ENCODE measurements at places on chromosomes 5 and 9.

DNA sequence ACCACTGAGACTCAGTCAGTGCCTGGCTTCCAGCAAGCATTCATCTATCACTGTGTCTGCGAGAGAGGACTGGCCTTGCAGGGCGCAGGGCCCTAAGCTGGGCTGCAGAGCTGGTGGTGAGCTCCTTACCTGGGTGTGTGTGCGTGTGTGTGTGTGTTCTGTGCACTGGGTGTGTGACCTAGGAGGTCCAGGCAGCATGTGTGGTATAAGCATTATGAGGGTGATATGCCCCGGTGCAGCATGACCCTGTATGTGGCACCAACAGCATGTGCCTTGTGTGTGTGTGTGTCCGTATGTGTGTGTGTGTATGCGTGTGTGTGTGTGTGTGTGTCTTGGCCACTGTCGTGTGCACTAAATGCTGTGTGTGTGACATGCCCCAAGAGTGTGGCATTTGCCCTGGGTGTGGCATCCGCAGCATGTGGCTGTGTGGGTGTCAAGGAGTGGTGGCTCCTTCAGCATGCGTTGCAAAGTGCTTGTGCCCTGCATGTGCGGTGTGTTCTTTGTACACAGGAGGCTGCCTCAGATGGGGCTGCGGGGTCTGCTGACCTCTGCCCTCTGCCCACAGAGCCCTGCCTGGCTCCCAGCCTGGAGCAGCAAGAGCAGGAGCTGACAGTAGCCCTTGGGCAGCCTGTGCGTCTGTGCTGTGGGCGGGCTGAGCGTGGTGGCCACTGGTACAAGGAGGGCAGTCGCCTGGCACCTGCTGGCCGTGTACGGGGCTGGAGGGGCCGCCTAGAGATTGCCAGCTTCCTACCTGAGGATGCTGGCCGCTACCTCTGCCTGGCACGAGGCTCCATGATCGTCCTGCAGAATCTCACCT is 3.3 kb downstream of the FGFR4 start:
- no peak for DNase-seq

GRCh38 chr5:135832941-135833920 is 1.2 kb upstream of the SLC25A48 start:
- no peak for DNase-seq

- DNase-seq: no peak
These were observed 81.3 kb downstream of the PPARGC1B start for GRCh38 chr5:149811453-149811852.

GRCh38 chr9:24073007-24073592 is 247.1 kb upstream of the ELAVL2 start:
- no peak for DNase-seq

- DNase-seq: no peak
These were observed 30.8 kb downstream of the ARHGAP26 start for GRCh38 chr5:142800776-142801494.

DNA sequence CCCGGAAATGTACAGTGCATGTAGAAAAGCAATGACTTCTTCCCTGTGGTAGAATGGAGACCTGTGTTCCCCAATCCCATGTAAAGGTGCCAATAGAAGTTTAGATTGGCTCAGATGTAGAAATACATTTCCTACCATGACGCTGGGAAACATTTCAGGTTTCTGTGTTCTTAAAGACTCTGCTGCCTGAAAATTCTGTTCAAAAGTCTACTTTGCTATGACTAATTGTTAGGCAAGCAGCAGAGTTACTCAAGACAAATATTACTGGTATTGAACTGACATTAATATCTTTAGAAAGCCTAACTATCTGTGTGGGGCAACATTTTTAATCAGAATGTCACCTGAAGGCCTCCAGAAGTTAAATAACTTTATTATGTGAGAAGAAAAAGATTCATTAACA is 75.5 kb upstream of the ELL2 start:
- DNase-seq: no peak

DNA sequence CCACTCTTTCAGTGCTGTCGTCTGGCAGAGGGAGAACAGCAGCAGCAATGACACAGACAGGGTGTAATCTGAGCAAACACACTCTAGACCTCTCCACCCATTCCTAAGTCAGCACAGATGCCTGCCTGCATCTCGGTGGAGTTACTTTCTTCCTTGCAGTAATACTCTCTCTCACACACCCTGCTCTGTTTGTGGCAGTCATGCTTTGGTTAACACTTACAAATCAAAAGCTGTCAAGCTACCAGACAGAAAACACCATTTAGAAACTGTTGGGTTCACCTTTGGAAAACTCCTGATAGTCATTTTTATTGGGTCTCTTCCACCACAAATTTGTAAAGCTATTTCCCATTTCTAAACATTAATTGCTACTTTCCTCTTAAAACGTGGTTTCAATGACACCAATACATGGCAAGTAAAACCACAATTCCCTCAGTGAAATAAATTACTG is 27.3 kb downstream of the LHFPL2 start:
- DNase-seq: no peak

- DNase-seq: no peak
These were observed 12.5 kb upstream of the LHFPL2 start for GRCh38 chr5:78661044-78661443.

DNA sequence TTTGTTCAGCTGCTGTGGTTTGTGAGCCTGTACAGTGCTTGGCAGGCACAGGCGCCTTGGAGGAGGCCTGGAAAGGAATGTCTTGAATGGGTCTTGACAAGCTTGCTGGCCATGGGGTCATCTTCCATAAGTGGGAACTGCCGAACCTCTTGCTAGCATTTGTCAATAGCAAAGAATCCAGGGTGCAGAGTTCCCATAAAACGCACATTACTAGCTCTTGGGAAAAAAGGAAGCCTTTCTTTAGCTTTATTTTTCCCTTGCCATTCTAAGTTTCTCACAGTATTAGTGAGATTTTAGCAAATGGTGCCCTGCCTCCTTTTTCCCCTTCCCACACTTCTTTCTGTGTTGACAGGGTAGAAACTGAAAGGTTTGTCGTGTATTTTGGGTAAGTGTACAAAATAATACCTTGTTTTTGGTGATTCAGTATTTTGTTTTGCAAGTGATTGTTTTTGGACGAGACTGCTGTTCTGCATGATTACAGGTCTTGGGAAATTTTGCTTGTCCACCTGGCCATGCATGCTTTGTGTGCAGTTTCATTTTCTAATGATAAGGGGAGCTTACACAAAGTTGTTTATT is 82.0 kb downstream of the ADGRV1 start:
- DNase-seq: no peak

DNA sequence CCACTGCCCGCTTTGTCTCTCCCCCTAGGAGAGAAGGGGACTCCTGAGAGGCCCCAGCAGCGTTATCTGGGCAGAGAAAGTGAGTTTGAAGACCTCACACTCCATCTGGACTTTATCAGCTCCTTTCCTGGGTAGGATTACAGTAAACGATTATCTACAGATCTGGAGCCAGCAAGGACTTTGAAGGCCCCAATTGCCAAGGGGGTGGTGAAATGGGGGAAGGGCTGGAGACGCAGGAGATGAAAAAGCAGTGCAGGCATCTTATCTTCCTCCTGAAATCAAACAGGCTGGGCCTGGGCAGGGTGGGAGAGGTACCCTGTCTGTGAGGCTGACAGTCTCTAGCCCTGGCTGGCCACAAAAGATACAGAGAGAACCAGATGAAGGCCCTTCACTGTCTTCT is 105.8 kb upstream of the MSX2 start:
- no peak for DNase-seq

DNA sequence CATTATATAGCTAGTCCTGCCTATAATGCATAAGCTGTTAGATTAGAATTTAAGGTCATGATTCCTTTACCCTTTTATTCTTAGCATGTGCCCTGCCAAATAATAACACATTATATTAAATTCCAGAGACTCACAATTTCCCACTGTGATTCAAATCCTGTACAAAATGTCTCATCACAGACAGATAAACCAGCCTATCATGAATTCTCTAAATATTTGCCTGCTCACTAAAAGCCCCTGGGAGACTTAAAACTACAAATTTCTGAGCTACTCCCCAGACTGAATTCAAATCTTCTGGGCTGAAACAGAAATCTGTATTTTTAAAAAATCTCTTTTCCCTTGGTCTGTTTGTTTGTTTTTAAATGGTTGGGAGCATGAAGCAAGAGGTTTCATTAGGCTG is 32.7 kb downstream of the GAPT start:
- no peak for DNase-seq

- DNase-seq: no peak
These were observed 5.9 kb downstream of the DPYSL3 start for GRCh38 chr5:147504011-147504410.

DNA sequence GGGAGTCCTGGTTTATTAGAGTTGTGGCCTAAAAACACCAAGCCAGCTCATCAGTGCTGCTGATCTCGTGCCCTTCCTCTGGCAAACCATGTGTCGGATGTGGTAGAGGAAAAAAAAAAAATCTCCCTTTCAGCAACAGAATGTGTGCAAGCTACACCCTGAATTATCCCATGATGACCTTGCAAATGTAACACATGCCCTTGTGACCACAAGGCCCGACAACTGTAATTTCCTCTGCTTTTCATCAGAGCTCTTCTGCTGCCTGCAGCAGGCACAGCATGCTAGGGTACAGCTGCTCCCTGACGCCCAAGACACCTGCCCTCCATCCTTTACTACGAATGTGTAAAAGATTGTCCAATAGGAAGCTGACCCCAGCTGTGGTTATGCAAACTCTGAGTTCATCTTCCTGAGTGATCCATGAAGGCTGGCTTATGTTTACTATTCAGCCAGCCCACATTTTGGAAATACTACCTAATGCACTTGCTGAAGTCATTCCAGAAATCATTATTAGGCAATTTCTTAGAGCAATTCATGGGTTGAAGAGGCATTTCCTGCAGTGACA is 14.6 kb upstream of the BNC2 start:
- no peak for DNase-seq

GRCh38 chr9:35029852-35030251 is 40.3 kb downstream of the DNAJB5 start:
- DNase-seq: no peak

DNA sequence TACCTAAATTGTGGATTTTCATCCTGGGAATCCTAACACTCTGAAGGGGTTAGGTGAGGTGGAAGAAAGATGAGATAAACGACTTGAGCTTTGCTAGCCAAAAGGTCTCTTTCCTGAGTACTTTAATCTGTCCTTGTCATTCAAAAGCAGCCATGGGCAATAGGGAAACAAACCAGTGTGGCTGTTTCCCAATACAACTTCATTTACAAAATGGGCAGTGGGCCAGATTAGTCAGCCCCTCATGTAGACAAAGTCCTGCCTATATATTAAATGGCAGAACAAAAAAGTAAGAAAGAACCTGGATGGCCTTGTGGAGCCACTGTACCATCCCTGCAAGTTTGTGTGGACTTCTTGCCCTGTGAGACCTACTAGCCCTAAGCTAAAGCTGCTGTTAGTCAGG is 51.0 kb upstream of the NFIL3 start:
- DNase-seq: no peak

All from GOT3 (cell line).